Umbilical cord (tissue), 2 donors: ENCODE measurements at places on chromosomes 4 and X.

DNA sequence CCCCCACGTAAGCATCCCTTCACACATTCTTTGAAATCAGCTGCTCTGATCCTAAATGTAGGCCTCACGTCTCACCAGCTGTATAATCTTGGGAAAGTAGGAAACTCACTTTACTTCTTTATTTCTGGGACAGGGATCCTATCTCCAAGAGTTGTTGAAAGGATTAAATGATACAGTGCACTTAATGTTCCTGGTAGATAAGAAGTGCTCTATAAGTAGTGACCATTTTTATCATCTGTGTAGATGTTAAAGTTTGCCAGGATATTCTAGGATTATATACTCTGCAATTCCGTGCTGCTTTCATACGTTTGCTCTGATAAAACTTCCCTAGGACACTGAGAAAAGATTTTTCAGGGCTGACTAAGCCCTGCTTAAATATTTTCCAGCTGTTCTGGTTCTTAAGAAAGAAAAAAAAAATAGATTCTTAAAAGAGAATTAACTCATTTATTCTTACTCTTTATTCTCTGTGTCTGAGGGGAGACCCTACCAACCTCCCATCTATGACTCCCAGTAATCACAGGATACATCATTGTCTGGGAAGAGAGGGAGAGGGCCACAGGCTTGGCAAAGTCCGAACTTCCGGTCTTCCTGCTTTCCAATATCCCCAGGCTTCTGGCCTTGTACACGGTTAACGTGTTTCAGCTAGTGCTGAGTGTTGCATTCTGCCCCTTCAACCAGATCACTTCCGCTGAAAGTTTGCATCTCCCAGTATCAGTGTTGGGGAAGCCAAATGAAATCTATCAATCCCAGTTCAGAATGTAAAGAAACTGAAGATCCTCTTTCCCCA is 269.2 kb downstream of the TRIML1 start:
- peak; percentile 94 for DNase-seq

- DNase-seq = no peak
Observed at GRCh38 chr4:135838889-135839288, 1637.3 kb upstream of the PABPC4L start.

- no peak for DNase-seq
Observed at GRCh38 chrX:150587585-150588503, 19.4 kb downstream of the MTM1 start.

DNA sequence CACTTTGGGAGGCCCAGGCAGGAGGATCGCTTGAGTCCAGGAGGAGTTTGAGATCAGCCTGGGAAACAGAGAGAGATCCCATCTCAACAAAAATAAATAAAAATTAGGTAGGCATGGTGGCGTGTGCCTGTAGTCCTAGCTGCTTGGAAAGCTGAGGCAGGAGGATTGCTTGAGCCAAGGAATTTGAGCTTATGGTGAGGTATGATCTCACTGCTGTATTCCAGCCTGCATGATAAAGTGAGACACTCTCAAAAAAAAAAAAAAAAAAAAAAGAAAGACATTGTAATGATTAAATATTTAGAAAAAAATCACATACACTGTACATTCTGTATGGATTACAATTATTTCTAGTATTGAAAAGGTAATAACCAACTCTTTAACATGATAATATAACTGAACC is 87.1 kb downstream of the SLIT2 start:
- DNase-seq = no peak

DNA sequence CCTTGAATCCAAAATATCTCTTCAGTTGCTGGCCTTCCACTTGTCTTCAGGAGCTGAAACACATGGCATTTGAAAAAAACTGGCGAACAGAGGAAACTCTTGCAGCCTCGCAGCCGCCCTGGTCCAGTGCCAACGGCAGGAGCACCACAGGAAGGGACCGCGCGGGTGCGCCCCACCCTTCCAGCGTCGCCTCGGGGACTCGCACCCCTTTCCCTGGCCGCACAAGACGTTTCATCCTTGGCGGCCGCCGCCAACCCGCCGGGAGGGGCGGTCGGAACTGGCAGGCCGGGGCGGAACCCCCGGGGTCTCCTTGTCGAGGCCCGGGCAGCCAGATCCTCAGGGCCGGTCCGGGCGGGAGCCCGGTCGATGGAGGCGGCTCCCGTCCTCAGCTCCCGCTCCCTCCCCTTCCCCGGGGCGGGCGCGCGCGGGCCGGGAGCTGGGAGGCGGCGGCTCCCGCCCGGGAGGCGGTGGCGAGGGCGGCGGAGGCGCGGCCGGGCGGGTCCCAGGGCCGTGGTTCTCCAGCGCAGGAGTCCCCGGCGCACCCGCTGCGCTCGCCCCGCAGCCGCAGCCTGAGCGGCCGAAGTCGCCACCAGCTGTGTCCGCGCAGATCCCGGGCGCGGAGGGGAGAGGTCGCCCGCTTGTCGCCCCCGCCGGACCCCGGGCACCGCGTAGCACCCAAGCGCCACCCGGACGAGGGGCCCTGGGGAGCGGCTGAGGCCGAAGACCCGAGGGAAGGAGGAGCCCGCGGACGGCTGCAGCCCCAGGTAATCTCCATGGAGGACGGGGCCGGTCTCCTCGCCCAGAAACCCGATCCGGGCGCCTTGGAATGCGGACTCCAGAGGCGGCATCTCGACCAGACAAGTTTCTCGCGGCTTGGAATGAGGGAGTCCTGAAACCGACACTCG is 886 bp upstream of the NDST3 start:
- DNase-seq = peak; percentile 77

GRCh38 chrX:81377329-81377728 is 175.4 kb downstream of the SH3BGRL start:
- DNase-seq = peak; percentile 15

- DNase-seq = no peak
Observed at GRCh38 chrX:135340831-135341230, 31.6 kb downstream of the ETDC start.

GRCh38 chr4:60913002-60913401 is 287.1 kb upstream of the ADGRL3 start:
- DNase-seq = peak; percentile 34
